Left ventricle myocardium inferior (tissue), 1 donor: ENCODE measurements at places on chromosomes 11 and 22.
A peak's percentile ranks its signal among the peaks of the same experiment; 100 is the strongest.

GRCh38 chr11:117830674-117831351 lies 6.3 kb upstream of the FXYD2 start:
- no peak for DNase-seq

GRCh38 chr11:802018-802617 lies 2.9 kb downstream of the PIDD1 start:
- no peak for DNase-seq

DNA sequence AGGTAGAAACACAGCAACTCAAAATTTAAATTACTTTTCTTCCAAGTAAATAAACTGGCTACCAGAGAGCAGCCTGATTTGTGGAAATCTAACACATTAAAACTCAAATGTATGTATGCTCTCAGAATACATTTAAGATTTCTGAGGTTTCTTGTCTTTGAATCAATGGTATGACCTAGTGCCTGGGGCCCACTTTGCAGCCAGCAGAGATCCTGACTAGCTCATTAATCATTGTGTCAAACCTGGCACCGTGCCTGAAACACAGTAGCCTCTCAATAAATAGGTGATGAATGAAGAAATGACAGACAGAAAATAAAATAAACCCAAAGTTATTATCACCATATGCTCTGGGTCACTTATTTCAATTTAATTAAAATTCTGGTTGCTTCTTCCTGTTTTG lies 176.2 kb upstream of the FAT3 start:
- no peak for DNase-seq

DNA sequence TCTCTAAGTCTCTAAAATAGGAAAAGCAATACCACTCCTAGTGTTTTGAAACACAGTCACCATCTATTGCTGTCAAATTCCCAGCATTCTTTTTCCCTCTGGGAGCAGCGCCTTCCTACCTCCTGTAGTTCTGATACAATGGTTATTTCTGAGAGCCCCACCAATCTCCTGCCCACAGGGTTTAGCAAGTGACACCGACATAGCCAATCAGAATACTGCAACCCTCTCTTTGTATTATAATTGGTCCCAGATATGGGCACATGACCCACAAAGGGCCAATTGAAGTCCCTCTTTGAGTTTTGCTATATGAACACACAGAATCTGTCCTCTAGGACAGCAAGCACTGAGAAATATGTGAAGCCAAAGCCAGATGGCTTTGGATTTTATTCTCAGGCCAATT lies 16.9 kb upstream of the ARHGAP42 start:
- DNase-seq, result no peak

DNA sequence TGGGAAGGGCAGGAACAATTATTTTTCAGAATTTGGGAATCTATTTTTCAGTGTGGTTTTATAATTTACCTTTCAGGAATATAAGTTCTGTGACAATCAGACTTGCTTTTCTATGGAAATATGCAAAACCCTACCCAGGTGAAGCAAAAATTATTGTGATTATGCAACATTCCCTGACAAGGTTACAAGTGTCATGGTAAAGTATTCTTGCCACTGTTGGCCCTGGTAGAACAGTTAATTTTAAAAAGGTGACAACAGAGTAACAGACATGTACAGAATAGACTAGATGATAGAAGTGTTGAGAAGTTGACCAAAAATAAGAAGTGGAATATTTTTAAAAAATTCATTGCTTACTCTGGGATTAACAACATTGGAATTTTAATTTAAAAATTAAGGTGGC lies 29.2 kb downstream of the TRAF6 start:
- no peak for DNase-seq

GRCh38 chr11:8080069-8080670 lies 841 bp upstream of the TUB start:
- no peak for DNase-seq

- no peak for DNase-seq
These were observed 9.3 kb downstream of the CD82 start for GRCh38 chr11:44574610-44575287.

GRCh38 chr11:113272927-113273615 lies 41.3 kb upstream of the TTC12 start:
- no peak for DNase-seq

GRCh38 chr11:75389276-75389605 lies 10.1 kb upstream of the RPS3 start:
- no peak for DNase-seq

DNA sequence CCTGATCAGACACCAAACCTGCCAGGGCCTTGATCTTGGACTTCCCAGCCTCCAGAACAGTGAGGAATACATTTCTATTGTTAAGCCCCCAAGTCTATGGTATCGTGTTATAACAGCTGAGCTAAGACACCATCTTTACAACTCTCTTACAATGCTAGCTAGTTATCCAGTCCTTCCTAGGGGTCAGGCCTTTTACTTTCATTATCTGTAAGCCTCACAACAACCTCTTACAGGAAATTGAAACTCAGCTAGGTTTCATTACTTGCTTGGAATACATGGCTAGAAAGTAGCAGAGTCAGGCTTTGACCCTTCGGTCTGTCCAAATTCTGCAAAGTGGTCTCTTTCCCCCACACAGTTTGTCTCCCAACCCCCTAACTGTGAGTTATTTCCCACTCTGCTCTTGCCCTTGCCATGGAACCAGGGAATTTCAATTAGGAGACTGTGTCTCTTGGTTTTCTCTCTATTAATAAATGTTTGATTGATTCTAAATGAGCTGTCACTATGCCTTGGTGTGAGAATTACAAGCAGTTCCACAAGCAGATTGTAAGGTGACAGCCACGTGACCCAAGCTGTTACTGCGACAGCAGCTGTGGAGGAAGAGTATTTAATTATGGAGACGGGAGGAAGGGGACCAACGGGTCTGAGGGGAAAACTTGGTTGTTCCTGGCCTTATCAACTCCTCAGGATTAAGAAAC lies 38.4 kb upstream of the CLMP start:
- DNase-seq, result no peak

GRCh38 chr11:46119352-46120216 lies 1.7 kb downstream of the PHF21A start:
- DNase-seq, result peak; percentile 35

- no peak for DNase-seq
These were observed 98.7 kb upstream of the SORL1-AS1 start for GRCh38 chr11:121551463-121551862.

GRCh38 chr11:119091966-119092879 lies 7.5 kb downstream of the HMBS start:
- DNase-seq, result no peak

- no peak for DNase-seq
These were observed 56.4 kb downstream of the UBASH3B start for GRCh38 chr11:122711831-122712381.
